Vagina (tissue), 2 donors: ENCODE measurements at places on chromosomes 5 and 9.
A peak's percentile ranks its signal among the peaks of the same experiment; 100 is the strongest.

GRCh38 chr9:107260437-107261081 lies 22.5 kb upstream of the RAD23B start:
- no peak for DNase-seq

DNA sequence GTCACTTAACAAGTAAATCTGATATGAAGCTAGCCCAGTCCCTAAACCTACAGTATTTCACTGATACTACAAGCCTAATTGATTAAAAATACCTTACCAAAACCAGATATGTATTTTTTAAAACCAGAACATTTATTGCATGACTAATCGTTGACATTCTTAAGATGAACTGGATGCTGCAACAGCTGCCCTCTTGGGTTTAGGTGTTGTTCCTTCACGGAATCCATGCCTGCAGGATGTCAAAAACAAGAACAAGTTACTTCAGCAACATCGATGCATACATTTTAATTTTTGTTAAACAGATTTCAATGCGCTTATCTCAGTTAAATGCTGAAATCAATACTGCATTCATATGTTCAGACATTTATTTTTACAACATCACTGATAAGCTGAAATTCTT lies 2.7 kb downstream of the RPL37 start:
- no peak for DNase-seq

DNA sequence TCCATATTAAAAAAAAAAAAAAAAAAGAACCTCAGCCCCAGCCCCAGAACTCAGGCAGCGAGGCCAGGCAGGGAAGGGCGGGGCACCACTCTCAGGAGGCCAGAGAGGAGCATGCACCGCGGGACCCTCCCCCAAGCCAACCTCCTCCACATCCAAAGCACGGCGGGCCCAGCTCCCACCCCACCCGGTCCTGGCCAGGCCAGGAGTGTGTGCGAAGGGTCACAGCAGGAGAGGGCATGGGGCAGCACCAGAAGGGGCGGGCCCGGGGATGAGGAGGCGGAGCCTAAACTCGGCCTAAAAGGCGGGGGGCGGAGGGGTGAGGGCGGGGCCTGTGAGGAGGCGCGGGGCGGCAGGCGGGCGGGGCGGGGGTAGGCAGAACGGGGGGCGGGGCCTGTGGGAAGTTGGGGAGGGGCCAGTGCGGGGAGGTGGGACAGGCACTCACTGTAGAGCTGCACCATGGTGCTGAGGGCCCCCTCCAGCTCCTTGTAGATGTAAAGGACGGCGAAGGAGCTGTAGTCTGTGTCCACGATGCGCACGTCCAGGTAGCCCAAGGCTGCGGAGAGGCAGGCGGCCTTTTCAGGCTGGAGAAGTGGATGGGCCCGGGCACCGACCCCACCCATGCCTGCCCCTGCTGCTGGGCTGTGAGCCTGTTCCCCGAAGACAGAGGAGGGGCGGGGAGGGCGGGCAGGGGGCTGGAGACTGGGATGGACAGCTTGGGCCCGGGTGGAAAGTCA lies 1.2 kb downstream of the LCN15 start:
- DNase-seq = no peak

DNA sequence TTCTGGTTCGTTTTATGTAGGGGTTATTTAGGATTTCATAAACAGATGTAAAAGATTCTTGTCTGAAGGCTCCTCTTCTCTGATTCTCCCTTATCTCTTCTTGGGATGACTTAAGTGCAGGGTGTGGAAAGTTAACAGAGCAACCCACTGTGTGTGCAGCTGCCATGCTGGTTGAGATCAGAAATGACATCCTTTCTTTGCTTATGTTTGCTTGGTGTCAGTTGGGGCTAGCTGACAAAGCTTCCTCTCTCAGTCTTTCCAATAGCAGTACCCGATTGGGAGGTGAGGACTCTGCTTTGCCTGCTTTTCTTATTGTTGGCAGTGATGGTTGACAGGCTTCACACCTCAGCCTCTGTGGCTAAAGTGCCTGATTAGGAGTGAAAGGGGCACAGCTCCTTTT lies 26.5 kb downstream of the OGN start:
- DNase-seq = no peak

DNA sequence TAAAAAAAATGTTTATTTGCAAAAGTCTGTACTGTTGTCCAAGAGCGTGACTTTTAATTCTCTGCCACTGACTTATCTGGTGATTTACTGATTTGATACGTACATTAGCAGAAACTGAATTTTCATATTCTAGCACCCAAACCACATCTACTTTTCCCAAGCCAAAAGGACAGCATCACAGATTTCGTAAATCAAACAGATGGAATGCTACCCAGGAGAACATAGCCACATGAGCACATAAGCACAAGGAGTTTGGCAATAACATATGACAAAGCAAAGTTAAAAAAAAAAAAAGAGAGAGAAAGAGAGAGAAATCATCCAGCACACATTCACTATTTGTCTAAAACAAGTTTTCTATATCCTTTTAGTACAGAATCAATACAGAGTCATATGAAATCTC lies 83.7 kb downstream of the HINT1 start:
- no peak for DNase-seq

DNA sequence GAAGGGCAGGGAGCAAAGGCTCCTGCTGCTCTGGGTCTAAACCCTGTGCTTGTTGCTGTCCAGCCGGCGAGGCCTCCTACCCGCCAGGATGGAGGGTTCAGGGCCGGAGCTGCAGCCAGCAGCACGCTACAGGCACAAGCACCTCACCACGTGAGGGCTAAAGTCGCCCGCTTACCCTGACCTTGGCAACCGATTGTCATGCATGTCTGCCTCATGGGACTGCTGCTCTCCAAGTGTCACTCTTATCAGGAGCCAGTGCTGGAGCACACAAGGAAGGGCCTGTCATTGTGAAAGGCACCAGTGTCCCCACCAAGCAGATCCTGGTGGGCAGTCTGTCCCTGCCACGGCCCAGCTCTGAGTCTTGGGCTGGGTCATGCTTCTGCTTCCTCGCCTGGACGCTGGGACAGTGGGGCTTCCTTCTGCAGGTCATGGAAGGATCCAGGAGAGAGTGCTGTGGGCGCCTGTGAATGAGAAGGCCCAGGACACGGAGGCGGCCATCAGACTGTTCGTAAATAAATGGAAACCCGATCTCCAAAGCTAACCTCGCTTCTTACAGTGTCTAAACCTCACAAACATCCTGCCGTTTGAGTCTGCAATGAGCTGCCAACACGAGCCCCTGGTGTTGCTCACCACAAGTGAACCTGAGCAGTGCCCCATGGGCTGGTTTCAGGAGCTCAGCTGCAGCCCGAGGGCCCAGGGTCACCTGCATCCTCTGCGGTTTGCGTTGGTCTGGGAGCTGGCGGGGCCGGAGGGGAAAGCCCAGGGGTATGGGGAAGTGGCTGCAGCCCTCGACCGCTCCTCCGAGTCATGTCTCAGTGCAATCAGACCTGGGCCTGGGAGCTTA lies 58.2 kb upstream of the RXRA start:
- DNase-seq = no peak

DNA sequence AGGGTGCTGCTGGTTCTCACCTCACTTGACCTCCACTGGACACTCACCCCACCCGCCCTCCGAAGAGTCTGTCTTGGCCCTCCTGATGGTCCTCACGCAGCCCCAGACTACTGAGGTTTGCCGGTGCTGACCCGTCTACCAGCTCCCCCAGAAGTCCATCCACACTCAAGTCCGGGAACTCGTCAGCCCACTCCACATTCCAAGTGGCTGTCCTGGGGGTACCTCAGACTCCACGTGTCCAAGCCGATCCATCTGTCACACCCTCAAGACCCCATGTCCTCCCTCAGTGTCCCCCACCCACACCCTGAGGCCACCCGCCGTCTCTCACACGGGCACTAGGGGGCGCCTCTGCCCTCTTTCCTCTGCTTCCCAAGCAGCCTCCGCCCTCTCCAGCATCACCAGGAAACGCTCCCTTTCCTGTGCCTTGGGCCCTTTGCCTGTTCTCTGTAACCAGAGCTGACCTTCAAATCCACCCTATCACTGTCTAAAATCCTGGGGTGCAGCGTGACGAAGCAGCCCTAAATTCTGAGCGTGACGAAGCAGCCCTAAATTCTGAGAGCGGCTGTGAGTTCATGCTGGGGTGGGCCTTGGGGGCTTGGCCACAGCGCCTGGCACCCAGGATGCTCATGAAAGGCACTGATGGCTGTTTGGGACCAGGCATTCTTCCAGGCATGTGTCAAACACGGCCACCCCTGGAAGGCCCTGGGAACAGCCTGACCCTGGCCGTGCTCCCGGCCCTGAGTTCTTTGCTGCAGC lies 95.7 kb downstream of the KCNT1 start:
- no peak for DNase-seq

DNA sequence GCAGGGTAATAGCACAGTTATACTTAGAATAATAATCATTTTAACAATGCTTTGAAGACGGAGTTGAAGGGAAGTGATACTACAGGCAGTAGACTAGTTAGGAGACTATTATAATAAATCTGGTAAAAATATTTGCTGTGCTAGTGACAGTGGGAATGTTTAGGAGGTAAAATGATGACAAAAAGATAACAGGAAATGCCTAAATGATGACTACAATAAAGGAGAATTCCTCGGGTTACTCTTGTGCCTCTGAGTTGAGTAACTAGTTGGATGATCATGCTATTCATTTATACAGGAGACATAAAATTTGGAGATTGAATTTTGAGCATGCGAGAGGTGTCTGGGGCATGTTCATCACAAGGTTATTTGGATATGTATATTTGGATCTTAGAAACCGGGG lies 32.2 kb upstream of the PAM start:
- no peak for DNase-seq

DNA sequence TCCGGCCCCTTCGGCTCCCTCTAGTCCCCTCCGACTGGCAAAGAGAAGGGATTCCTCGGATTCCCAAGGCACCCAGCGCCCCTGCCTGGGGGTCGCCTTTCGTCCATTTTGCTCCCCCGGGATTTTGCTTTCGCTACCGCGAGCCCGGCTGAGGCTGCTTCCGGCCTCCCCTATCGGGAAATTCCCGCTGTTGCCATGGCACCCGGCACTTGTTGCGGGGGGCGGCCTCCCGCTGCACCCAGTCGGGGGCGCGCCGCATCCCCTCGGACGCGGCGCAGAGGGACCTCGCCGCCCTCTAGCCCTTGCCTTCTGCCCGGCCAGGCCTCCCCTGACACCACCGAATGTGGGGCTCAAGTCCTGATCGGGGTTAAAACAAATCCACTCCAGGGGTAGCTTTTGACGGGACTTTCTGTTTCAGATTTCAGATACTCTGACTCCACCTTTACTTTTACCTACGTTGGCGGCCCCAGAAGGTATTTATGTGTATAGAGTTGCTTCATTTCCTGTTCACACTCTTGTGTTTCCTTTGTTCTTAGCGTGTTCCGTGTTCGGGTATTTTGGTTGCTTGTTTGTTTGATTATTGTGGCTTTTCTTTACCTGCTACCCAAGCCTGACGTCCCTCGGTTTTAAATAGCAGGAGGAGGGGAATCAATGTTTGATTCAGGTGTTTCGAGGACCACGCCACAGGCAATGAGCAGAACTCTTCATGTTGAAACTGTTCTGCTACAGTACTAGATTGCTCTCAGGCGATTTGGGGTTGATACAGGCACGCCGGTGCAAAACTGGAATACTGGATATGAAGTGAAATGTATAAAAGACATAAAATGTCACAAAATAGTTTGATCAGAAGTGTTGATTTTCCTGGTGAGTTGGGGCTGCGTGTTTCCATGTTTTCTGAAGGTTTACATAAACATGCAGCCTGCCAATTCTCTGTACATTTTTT lies 1.5 kb downstream of the PARP8 start:
- no peak for DNase-seq

DNA sequence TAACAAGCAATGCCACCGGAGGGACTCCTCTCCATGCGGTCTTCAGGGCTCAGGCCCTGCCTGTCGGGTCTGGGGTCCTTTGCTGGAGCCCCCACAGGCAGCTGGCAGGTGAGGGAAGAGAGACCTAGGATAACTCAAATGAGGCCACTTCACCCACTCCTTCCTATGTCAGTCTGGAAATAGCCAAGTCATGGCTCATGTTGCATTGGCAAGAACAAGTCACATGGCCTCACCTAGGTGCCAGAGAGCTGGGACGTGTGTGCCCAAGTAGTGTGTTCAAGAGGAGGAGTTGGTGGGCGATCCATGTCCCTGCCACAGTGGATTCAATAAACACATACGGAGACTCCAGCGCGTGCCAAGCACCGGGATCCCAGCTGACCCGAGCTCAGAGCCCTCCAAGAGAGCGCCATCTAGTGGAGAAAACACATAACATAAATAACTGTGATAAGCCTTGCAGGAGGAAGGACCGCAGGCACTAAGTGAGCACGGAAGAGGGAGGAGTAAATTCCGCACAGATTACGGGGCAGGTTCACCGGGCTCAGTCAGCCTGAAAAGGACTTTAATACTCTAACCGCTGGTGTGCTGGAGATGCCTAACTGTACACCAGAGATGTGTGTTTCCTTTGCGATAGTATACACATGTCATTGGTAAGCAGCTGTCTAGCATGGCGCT lies 580.8 kb downstream of the CCDC171 start:
- peak; percentile 85 for DNase-seq

GRCh38 chr9:135644631-135645218 lies 5.4 kb upstream of the GLT6D1 start:
- no peak for DNase-seq

GRCh38 chr5:1737790-1738405 lies 61.7 kb downstream of the MRPL36 start:
- DNase-seq = no peak

GRCh38 chr9:84861455-84861854 lies 191.9 kb downstream of the NTRK2 start:
- no peak for DNase-seq

DNA sequence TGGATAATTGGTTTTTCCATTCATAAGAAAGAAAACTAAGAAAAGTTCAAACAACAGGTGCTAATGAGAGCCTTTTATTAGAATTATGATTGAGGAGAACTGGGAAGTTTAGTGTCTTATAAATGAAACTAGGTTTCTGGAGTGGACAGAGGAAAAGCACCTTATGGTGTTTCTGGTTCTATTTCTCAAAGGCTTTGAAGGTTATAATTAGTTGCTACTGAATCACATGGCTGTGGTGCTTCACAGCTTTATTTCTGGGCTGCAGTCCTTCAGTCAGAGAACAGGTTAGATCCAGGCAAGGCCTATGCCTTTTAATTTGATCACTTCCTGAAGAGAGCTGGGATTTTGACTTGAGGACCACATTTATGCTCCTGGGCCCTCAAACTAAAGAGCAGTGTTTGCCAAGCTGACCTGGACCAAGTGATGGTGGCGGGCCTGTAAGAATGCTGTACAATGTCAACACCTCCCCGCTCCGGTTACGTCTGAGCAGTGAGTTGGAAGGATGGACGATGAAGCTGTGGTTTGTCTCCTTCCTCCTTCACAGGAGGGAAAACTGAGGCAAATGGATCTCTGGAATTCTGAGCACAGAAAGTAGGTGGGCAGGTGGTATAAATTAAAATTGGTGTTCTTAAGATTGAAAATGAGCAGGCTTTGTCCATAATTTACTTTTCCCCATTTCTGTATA lies 56.0 kb downstream of the ZNF462 start:
- no peak for DNase-seq

- DNase-seq = no peak
Observed at GRCh38 chr5:157570531-157571200, 4.9 kb downstream of the ADAM19 start.

- DNase-seq = no peak
Observed at GRCh38 chr9:94821098-94821887, 94.8 kb downstream of the AOPEP start.

DNA sequence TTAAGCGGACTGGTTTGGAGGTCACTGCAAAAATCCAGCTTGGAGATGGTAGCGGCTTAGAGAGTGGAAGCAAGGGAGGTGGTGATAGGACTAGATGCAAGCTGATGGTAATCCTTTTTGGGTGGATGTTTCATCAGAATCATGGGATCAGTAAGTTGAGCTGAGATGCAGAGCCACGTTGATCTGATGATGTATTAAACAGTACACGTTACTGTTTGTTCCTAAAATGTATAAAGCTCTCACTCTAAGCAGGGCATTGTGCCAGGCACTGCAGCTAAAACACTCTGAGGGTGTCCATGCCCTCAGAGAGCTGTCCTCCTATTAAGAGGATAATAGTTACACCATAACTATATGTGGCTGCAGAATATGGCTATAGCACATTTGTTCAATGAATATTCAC lies 93.1 kb downstream of the JAKMIP2 start:
- no peak for DNase-seq
